ENCODE measurements at places on chromosomes 1 and 21.

- no peaks in the 10 kb centered on the region for H3K36me3 ChIP-seq
- no peak overlapping the region for H3K4me3 ChIP-seq
- no peaks in the 10 kb centered on the region for H3K27me3 ChIP-seq
- no peak overlapping the region for H3K27ac ChIP-seq
- DNase-seq = no peak
Observed at GRCh38 chr1:56548571-56548970, 30.8 kb downstream of the PLPP3 start.

GRCh38 chr1:96306809-96307560 is 414.6 kb upstream of the PTBP2 start:
- no peak for DNase-seq
- H3K36me3 ChIP-seq = no peaks in the 10 kb centered on the region
- H3K27ac ChIP-seq = no peak overlapping the region
- H3K4me3 ChIP-seq = no peak overlapping the region

DNA sequence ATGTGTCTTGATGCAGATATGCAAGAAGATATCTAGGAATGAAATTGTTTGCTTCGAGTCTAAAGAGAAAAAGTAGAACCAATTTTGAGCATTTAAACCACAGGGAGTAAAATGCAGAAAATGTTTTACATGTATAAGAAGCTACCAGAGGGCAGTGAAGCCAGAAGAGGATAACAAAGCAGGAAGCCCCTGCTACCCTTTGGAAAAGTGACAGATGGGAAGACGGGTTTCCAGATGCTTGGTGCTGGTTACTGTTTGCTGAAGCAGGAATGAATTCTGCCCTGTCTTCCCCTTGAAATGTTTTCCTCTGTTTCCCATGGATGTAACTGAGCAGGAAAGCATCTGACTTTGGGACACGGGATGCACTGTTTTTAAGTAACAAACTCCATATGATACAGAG is 822.2 kb downstream of the MRPL39 start:
- no peak for DNase-seq
- no peak overlapping the region for H3K4me3 ChIP-seq
- H3K27ac ChIP-seq = no peak overlapping the region
- H3K27me3 ChIP-seq = no peaks in the 10 kb centered on the region

- H3K4me1 ChIP-seq = no peaks in the 10 kb centered on the region
- H3K4me3 ChIP-seq = no peak overlapping the region
- DNase-seq = no peak
- no peaks in the 10 kb centered on the region for H3K27me3 ChIP-seq
Observed at GRCh38 chr1:63010913-63011660, 227.2 kb downstream of the ATG4C start.

- H3K36me3 ChIP-seq = no peaks in the 10 kb centered on the region
- H3K27me3 ChIP-seq = no peaks in the 10 kb centered on the region
Observed at GRCh38 chr1:158400871-158401270, 1.6 kb upstream of the OR10T2 start.

GRCh38 chr1:245290836-245291235 is 136.1 kb downstream of the KIF26B start:
- H3K4me3 ChIP-seq = no peak overlapping the region
- no peaks in the 10 kb centered on the region for H3K27me3 ChIP-seq
- no peak for DNase-seq
- H3K27ac ChIP-seq = no peak overlapping the region
- no peaks in the 10 kb centered on the region for H3K4me1 ChIP-seq

DNA sequence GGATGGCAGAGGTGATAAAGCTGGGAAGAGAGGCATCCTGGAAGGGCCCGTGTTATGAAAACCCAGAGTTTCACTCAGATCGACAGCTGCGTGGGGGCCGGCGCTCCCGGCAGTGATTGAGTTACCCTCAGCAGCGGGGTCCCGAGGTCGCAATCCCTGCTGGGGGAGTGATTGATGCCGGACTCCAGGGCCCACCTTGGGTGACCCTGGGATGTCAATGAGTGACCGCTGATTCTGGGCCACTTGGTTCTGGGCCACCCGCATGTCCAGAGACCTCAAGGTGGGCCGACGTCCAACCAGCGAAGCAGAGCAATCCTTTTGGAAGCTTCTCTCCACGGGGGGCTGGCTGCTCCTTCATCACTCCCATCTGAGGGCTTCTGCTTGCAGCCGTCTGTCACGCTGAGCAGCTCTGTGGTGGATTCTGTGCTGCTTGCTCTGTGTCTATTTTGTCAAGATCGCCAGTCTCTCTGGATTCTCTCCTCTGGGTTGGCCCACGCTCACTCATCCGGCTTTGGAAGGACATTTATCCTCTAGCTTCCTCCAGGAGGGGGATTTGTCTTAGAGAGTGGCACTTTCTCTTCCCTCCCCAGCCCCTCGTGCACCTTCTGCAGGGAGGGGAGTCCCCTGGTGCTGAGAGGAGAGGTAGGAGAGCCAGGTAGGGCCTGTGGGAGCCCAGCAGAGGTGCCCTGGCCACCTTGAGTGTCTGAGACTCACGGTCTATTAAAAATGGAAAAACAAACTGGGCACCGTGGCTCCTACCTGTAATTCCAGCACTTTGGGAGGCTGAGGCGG is 110.9 kb upstream of the C1orf174 start:
- H3K27me3 ChIP-seq = no peaks in the 10 kb centered on the region
- H3K4me3 ChIP-seq = no peak overlapping the region
- no peaks in the 10 kb centered on the region for H3K36me3 ChIP-seq
- H3K27ac ChIP-seq = no peak overlapping the region

- DNase-seq = no peak
- H3K36me3 ChIP-seq = no peaks in the 10 kb centered on the region
- peaks cover 59% of the 10 kb centered on the region for H3K4me1 ChIP-seq
- no peak overlapping the region for H3K4me3 ChIP-seq
- H3K27me3 ChIP-seq = no peaks in the 10 kb centered on the region
- no peak overlapping the region for H3K27ac ChIP-seq
Observed at GRCh38 chr1:167229719-167230385, 9.2 kb downstream of the POU2F1 start.

- H3K27ac ChIP-seq = no peak overlapping the region
- H3K4me3 ChIP-seq = no peak overlapping the region
- H3K27me3 ChIP-seq = no peaks in the 10 kb centered on the region
- H3K36me3 ChIP-seq = no peaks in the 10 kb centered on the region
- H3K4me1 ChIP-seq = no peaks in the 10 kb centered on the region
Observed at GRCh38 chr1:13901039-13901438, 201.1 kb downstream of the PRDM2 start.

DNA sequence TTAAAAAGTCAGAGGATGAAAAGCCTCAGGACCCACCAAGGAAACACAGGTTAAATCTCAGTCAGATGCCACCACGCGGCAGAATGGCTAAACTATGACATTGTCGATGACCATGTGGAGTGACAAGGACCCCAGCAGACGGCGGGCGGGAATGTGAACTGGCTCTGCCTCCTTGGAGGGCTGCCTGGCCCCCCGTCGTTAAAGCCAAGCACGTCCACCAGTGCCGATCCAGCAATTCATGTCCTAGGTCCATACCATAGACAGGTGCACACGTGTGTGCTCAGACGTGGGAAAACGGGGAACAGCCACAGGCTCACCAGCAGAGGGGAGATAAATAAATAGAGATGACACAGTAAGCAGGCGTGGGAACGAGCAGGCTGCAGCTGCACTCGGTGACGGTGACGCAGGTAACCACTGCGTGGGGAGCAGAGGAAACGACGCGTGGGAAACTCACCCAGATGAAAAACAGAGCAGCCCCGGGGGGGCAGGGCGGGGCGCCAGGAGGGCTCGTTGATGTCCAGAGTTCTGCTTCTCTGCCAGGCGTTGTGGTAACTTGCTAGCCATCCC is 28.3 kb upstream of the PCBP3 start:
- no peak for DNase-seq
- no peaks in the 10 kb centered on the region for H3K4me1 ChIP-seq
- peaks cover 32% of the 10 kb centered on the region for H3K27me3 ChIP-seq
- no peaks in the 10 kb centered on the region for H3K36me3 ChIP-seq

DNA sequence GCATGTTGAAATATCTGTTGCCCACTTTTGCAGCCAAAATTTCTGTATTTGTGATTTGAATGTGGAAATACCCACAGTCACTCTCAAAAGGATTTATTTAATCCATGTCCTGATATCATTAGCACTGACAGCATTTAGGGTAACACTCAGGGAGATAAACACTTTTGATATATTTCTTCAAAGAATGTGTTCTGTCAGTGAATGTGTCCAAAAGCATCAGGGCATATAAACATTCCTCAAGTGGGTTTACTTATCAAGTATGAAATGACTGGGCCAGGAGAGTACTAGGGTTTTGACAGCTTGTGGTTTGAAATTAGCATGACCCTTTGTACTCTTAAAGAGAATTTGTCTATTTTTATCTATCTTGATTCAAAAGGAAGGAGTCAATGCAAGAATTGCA is 1302.1 kb upstream of the ADGRL2 start:
- no peaks in the 10 kb centered on the region for H3K4me1 ChIP-seq
- no peaks in the 10 kb centered on the region for H3K27me3 ChIP-seq
- H3K27ac ChIP-seq = no peak overlapping the region
- no peak for DNase-seq
- H3K36me3 ChIP-seq = no peaks in the 10 kb centered on the region
- H3K4me3 ChIP-seq = no peak overlapping the region

GRCh38 chr1:87291107-87291506 is 37.6 kb upstream of the LMO4 start:
- H3K27ac ChIP-seq = no peak overlapping the region
- H3K4me1 ChIP-seq = no peaks in the 10 kb centered on the region
- H3K36me3 ChIP-seq = no peaks in the 10 kb centered on the region
- H3K27me3 ChIP-seq = no peaks in the 10 kb centered on the region
- H3K4me3 ChIP-seq = no peak overlapping the region

- H3K4me1 ChIP-seq = no peaks in the 10 kb centered on the region
- H3K27ac ChIP-seq = no peak overlapping the region
- no peak for DNase-seq
- no peaks in the 10 kb centered on the region for H3K36me3 ChIP-seq
- no peak overlapping the region for H3K4me3 ChIP-seq
Observed at GRCh38 chr1:83829106-83829505, 169.8 kb downstream of the TTLL7 start.

GRCh38 chr1:3293563-3294080 is 160.8 kb upstream of the ARHGEF16 start:
- H3K27me3 ChIP-seq = no peaks in the 10 kb centered on the region
- no peaks in the 10 kb centered on the region for H3K36me3 ChIP-seq
- H3K27ac ChIP-seq = no peak overlapping the region
- no peak for DNase-seq
- H3K4me3 ChIP-seq = no peak overlapping the region

- no peak overlapping the region for H3K27ac ChIP-seq
- peaks cover 15% of the 10 kb centered on the region for H3K27me3 ChIP-seq
- peak overlapping the region; percentile 69 for H3K4me3 ChIP-seq
- H3K36me3 ChIP-seq = no peaks in the 10 kb centered on the region
- H3K4me1 ChIP-seq = peaks cover 57% of the 10 kb centered on the region
Observed at GRCh38 chr1:64472040-64472376, 2.1 kb downstream of the CACHD1 start.

- no peak overlapping the region for H3K27ac ChIP-seq
- H3K27me3 ChIP-seq = no peaks in the 10 kb centered on the region
- no peaks in the 10 kb centered on the region for H3K4me1 ChIP-seq
- H3K36me3 ChIP-seq = no peaks in the 10 kb centered on the region
- H3K4me3 ChIP-seq = no peak overlapping the region
- no peak for DNase-seq
Observed at GRCh38 chr21:35361988-35362387, 312.9 kb upstream of the RUNX1 start.

DNA sequence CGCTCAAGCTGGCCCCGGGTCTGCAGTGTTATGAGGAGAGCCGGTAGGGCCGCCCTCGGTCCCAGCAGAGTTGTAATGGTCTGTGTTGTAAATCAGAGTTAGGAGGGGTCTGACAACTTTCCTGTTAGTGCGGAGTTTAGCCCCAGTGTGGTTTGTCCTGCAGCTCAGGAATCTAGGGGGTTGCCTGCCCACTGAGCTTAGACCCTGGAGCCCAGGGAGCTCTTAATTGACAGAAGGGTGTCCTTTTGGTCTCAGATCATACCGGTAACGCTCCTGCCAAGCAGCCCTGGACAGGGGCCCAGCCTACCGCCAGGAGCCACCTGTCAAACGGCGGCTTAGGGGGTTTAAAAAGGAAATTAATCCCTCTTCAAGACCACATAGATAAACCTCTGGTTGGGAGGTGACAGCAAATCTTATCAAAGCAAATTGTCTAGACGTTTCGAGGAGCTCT is 164.4 kb downstream of the DYRK1A start:
- DNase-seq = no peak
- no peak overlapping the region for H3K27ac ChIP-seq
- no peaks in the 10 kb centered on the region for H3K36me3 ChIP-seq
- H3K27me3 ChIP-seq = peaks cover 10% of the 10 kb centered on the region

DNA sequence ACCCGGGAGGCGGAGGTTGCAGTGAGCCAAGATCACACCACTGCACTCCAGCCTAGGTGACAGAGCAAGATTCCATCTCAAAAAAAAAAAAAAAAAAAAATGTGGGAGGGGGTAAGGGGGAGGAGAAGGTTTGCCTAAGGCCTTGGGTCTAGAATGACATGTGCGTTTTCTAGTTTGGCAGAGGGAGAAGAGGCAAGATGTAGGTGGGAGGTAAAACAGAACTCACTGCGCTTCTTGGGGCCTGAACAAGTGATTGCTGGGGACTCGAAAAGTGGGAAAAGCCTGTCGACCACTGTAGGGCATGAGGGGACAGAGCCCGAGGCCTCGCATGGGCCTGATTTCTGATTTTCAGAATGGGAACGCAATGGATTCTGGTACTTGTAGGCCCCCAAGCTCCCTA is 19.9 kb downstream of the RUNX3 start:
- no peaks in the 10 kb centered on the region for H3K27me3 ChIP-seq
- peak overlapping the region; percentile 53 for H3K27ac ChIP-seq
- H3K4me3 ChIP-seq = no peak overlapping the region
- H3K4me1 ChIP-seq = no peaks in the 10 kb centered on the region

DNA sequence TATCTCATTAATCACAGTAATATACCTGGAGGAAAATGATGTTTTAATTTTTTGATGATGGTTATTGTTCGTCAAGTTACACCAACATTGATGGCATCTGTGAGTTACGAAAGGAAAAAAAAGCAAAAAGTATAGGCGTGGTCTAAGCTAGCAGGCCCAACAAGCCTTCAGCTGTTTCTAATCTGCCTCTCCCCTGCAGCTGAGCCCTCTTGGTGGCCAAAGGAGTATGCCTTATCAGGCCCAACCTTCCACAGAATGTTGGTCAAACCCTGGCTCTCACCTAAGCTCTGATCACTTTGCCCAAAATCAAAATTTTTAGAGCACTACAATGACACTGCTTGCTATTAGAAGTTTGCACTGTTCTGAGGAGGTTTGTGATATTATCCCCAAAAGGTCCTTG is 4.9 kb downstream of the C1orf105 start:
- H3K36me3 ChIP-seq = no peaks in the 10 kb centered on the region
- no peak overlapping the region for H3K4me3 ChIP-seq
- H3K4me1 ChIP-seq = no peaks in the 10 kb centered on the region
- H3K27me3 ChIP-seq = no peaks in the 10 kb centered on the region
